Naive thymus-derived CD8-positive, alpha-beta T cell (primary cell): ENCODE measurements at places on chromosomes 3 and 15.

DNA sequence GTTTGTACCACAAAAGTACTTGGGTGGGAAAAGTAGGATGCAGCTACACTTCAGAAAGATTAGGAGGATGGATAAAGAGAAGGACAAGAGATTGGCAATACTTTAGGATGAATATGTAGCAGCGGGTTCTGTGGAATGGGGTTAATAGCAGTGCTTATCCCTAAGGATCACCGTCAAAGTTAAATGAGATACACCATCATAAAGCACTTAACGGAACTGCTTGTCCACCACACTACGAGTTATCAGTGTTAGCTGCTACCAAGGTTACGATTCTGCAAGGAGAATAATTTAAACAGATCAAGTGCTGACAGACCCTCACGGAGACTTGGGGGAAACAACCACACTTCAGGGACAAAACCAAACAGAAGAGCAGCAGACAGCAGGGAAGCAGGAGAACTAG, 963 bp downstream of the SHQ1 start:
- DNase-seq, result no peak

DNA sequence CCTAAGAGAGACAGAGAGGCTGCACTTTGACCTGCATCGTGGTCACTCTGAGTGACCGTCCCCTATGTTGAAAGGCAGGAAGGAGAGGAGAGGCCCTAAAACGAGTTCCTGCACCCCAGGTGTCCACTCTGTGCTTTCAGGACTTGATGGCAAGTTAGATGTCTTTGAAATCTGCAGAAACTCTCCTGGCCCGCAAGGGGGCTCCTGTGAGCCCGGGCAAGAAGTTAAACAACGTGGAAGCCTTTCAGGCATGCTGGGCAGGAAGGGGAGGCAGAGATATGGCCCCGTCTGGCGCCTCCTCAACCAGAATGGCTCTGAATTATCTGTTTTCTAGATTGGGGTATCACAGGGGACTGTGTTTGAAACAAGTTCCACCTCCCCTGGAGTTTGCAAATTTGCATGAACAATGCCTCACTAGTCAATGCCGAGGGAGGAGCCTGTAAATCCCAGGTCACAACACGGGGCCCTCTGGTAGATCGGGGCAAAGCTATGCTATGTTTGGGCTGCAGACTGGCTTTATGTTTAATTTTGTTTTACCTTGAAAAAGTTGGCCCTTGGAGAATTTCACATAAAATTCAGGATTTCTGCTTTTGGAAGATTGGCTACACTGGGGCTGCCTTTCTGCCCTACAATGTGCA, 9.8 kb downstream of the CTXND1 start:
- DNase-seq, result no peak

DNA sequence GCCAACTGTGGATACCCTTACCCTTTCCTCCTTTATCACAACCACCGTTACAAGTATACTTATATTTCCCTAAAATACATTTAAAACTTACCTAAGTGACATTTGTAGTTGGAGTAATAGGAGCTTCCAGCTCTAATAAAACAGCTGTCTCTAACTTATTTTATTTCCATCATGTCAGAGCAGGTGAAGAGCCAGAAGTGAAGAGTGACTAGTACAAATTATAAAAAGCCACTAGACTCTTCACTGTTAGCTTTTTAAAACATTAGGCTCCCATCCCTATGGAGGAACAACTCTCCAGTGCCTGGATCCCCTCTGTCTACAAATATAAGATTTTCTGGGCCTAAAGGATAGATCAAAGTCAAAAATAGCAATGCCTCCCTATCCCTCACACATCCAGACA, 102.3 kb downstream of the MME start:
- no peak for DNase-seq

DNA sequence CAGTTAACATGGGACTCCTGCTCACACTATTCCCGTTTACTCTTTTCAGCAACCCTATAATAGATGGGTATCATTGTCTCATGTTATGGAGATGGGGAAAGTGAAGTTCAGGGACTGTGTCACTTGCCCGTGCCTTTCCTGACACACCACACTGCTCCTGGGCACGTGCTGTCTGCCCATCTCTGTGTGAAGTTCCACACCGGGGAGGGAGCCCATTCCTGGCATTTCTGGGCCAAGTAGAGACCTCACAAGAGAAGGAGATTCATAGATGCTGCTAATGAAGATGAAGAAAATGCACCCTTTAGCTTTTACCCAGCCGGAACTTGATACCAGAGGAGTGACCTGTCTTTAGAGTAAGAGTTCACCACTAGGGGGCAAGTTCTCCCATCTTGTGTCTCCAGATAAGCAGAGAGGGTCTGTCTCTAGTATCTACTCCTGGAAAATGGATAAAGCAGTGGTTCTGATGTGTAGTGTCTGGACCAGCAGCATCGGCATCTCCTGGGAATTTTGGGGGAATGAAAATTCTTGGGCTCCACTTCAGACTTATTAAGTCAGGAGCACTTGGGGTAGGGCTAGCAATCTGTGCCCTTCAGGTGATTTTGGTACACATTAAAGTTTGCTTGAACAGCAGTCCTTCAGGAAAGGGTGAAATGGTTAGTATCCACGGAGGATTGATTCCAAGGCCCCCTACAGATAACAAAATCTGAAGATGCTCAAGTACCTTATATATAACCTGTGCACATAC, 2.0 kb upstream of the TOPBP1 start:
- no peak for DNase-seq

- no peak for DNase-seq
These were observed 13.9 kb downstream of the ROBO2 start for GRCh38 chr3:77053795-77054194.

- no peak for DNase-seq
These were observed 126.2 kb upstream of the BHLHE40 start for GRCh38 chr3:4852780-4853748.

DNA sequence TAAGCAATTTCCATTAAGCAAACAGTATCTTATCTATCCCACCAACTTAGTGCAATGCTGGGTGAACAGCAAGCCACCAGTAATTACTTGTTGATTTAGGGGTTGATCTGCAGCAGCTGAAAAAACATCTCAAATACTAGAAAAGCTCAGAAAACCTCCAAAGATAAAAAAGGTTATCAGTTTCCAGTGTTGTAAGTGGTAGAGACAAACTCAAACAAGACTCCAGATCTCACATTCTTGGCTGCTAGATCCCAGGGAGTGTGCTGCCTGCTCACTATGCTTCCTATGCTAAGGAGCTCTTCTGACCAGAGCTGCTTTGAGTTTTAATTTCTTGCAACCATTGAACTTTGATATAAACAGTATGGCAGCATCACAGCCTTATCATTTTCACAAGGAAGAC, 11.3 kb downstream of the B3GALNT1 start:
- no peak for DNase-seq

DNA sequence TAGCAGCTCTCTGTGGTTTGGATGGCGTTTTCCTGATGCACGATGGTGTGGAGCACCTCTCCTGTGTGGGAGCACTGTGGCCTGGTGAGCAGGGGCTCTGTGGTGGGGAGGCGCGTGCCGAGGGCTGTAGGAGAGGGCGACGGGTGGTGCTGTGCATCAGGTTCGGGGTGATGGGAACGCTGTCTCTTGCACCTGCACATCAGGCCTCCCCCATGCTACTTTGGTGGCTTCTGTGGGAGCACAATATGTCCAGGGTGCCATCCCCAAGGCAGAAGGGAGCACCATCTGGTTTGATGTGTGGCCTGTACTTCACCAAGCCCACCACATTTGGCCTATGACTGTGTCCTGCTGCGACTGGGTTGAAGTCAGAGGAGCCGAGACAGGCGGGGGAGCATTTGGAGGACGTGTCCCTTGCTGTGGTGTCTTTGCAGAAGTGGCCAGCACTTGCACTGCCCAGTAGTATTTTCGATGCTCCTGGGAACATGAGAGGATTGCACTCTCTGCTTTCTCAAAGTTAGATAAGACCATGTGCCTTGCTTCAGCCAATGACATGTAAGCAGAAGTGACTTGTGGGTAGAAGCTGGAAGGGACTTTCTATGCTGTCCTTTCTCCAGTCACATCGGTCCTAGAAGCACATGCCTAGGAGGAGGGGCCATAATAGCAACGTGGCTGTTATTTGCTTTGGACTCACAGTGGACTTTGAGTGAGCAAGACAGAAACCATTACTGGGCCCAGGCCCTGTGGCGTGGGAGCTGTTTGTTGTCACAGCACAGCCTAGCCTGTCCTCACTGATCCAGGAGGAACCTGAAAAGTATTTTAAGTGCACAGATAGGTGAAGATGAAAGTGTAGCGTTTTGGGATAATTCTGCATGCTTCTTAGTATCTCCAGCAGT, 72.1 kb downstream of the APBA2 start:
- DNase-seq, result no peak

GRCh38 chr3:172029425-172030098, 9.8 kb upstream of the FNDC3B start:
- no peak for DNase-seq

DNA sequence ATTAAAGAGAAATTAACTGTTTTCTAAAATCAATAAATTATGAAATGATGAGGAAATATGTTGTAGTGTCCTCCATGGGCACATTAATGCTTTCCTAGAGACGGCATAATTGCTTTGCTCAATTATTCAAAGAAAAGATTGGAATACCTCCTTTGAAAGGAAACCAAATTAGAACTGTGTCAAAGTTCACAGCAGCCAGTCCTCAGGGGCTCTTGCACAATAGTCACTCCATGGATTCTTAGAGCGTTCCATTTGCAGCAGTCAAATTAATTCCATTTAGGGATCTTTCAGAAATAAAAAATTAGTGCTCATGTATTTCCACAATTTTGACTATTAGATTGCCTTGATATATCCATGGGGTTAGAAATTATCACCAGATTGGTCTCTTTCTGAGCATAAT, 841.6 kb upstream of the DPPA4 start:
- DNase-seq, result no peak

DNA sequence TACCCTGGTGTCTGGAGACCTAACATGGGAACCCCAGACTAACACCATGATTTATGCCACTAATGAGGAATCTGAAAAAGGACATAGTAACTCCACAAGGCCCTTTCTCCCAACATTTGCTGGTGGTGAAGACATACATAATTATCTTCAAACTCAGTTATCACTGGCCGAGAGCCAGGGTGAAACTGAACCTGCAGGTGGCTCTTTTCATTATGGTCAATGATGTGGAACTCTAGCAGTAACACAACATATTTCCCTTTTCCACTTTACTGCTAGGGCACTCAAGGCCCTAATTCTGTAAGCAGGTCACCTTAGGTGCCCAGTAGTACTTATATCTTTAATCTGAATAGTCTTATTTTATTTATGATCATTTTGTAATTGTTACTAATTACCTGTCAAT, 326.4 kb upstream of the SATB1 start:
- no peak for DNase-seq

GRCh38 chr3:5205165-5205941, 17.8 kb downstream of the EDEM1 start:
- DNase-seq, result no peak

GRCh38 chr15:58077427-58077826, 11.9 kb upstream of the ALDH1A2 start:
- no peak for DNase-seq

GRCh38 chr3:137174514-137174913, 216.7 kb downstream of the IL20RB start:
- DNase-seq, result no peak

DNA sequence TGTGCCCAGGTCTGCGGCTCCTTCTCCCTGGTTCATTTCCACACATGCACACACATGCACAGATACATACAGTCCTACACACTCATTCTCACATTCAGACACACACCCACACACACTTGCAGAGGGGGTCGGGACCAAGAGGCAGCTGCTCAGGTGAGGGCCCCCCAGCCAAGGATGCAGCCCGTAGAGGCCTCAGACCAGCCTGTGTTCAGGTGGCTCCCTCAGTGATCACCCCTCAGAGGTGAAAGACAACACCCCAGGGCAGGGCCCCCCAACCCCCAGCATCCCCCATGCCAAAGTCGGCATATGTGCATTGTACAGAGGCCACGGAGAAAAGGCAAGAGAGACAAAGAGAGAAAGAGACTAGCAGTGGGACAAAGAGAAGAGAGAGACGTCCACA, 5.9 kb upstream of the CORO2B start:
- no peak for DNase-seq

GRCh38 chr3:177746337-177746933, 549.2 kb upstream of the TBL1XR1 start:
- no peak for DNase-seq

- DNase-seq, result peak; percentile 20
These were observed 543 bp downstream of the MEF2A start for GRCh38 chr15:99566157-99566897.

- no peak for DNase-seq
These were observed 81.4 kb downstream of the C3orf38 start for GRCh38 chr3:88231207-88231606.

GRCh38 chr3:37605572-37606153, 256.0 kb upstream of the CTDSPL start:
- no peak for DNase-seq

DNA sequence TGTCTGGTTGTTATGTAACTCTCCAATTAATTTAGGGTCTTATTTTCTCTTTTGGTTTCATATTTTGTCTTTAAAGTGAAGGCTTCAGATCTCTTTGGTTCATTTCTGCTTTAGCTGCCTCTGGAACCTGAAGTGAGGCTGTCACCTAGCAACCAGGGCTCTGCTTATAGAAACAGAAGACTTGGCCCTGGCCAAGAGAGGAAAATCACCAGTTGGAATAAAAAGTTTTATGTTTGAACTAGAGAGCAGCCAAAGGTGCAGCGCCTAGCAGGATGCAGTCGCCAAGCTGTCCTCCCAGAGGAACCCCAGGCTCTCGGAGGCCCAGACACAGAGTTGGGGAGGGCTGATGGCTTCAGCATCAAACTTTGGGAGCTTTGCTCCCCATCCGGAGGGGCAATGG, 41.1 kb downstream of the LYZL4 start:
- DNase-seq, result no peak

GRCh38 chr15:96974761-96975160, 644.3 kb downstream of the NR2F2 start:
- no peak for DNase-seq

DNA sequence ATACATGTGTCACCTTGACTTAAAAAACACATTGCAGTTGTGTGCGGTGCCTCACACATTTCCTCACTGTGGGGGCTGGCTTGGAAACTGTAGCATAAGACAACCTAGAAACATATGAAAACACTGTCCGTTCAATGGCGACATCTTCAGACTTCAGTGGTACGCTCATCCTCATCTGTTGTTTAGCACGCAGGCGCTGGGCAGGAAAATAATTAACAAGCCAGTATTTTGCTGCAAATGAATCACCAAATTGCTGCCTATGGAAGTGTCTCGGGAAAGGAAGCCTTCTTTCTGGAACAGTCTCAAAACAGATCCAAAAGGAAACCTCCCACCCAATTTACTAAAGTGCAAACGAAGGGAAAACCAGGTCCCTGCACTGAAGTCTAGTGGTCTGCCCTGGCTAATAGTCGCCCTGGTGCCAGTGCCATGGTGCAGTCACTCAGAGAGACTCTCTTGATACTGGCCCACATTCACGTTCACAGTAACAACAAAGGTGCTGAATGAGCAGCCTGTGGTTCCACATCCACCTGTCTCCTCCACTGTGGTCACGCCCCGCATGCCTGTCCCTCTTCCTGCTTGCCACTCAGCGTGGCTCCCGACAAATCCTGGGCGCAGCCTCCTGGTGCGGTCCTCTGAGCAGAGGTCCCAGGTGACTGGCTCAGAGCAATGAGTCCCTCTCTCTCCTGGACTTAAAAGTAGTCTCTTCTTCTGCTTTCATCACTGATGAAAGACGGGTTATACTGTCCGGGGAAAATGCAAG, 35.6 kb upstream of the MUC13 start:
- no peak for DNase-seq

GRCh38 chr15:57920911-57921310, 144.6 kb downstream of the ALDH1A2 start:
- DNase-seq, result no peak
